ENCODE measurements at places on chromosomes 7 and 10. TPM values are rescaled to one million over a fixed set of nuclear protein-coding genes. Genes with fewer than 3 reads are reported as not detected.

DNA sequence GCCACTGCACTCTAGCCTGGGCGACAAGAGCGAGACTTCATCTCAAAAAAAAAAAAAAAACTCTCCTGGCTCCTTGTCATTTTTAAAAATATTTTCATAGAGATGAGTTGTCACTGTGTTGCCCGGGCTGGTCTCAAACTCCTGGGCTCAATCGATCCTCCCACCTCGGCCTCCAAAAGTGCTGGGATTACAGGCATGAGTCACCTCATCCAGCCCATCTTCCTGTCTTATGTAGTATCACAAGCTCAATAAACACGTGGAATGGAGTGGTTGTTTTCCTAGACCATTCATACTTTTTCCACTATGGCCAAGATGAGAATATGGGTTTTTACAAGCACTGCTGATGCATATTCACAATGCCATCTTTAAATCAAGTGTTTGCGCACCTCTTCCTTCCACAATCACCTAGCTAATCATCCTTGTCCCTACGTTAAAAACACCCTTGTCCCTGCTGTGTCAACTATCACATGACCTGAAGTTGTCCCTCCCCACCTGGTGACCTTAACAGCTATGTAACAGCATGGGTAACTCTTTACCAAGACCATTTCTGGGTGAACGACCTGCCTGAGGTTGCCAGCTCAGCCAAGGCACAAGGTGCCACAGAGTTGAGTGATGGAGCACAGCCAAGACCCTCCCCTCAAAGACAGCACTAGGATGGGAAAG lies 21.3 kb downstream of the DLG5 start:
- no peak for DNase-seq

DNA sequence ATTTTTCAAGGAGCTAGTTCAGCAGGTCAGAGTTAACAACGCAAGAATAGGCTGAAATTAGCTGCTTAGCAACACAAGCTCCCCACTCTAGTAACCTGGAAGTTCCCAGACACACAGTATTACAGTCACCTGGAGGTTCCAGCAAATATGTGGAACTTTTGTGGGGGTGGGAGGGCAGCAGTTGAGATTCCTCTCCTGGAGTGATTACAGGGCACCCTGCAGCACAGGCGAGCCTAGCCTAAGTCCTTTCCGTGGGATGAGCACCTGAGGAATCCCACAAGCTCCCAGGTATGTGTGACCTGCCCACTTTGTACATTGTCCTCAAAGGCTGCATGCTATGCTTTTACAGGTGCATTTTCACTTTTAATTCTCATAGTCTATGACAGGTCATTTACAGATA lies 13.6 kb downstream of the TPK1 start:
- no peak for DNase-seq

- DNase-seq = no peak
Measured at GRCh38 chr7:21869785-21870402, 75.8 kb downstream of the CDCA7L start.

Gene WIPF3
- total RNA-seq = 0.73 TPM

GRCh38 chr7:125222596-125222995 lies 293.0 kb upstream of the POT1 start:
- no peak for DNase-seq

Gene STRIP2
- 0.96 TPM for total RNA-seq

DNA sequence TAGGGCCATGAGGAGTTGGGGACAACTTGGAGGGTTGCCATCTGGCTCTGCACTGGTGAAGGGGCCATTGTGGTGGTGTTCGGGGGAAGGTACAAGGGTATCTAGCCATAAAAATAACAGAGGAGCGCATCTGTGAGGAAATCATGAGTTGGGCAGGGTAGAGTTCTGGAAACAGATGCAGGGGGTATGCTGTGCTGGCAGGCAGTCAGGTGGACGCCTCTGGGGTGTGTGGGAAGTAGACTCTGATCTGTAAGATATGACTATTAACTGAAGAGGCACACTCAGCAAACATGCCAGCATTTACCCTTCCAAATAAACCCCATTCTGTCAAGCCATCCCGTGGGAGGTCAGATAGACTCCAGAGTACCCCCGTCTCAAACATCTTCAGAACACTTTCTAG lies 79.8 kb downstream of the CLEC2L start:
- peak; percentile 40 for DNase-seq

- DNase-seq = no peak
Measured at GRCh38 chr7:124162667-124163066, 129.8 kb upstream of the TMEM229A start.

GRCh38 chr10:14975672-14976273 lies 16.6 kb downstream of the MEIG1 start:
- DNase-seq = no peak

DNA sequence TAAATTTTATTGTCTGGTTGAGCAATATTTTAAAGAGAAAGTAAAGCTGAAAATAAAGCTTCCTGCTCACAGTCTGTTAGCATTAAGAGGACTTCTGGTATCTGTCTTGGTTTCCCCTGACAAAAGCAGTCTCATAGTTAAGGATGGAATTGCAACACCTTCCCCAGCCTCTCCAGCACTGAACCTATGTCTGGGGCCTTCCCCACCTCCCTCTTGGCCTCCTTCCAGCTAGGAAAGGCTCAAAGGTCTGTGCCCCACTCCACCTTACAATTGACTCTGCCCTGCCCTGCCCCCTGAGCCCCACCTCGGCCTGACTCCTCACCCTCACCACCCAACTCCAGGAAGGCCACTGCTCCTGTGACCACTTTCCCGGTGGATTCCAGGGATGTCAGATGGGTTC lies 33.2 kb downstream of the COL17A1 start:
- no peak for DNase-seq

Gene GNAI1
- total RNA-seq = 15.6 TPM

Gene DLG5
- total RNA-seq = 9.3 TPM

GRCh38 chr10:23478570-23478969 lies 39.7 kb downstream of the OTUD1 start:
- DNase-seq = no peak

- no peak for DNase-seq
Measured at GRCh38 chr7:98354052-98354451, 46.8 kb downstream of the BAIAP2L1 start.

Gene ZNF33B
- total RNA-seq = 17.3 TPM

All from left lobe of liver (tissue), 2 donors.